ENCODE measurements at places on chromosomes 11 and 22. TPM values are rescaled to one million over a fixed set of nuclear protein-coding genes. Genes with fewer than 3 reads are reported as not detected.

DNA sequence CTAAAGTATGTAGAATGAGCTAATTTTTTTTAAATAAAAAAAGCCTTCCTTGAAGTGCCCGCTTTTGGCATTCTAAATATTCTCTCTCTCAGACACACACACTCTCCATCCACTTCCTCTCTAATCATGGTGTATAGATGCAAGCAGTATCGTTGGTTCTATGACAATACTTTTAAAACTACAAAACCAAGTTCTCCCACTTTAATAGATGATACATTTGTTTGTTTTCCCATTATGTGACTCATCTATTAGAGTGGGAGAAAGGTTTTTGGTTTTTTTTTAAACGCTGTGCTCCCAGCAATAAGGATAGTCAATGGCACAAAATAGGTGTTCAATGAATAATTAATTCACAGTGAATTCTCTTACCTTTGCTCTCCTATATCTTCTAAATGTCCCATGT lies 44.6 kb downstream of the FZD4 start:
- H3K27ac ChIP-seq = no peak overlapping the region
- DNase-seq = no peak
- H3K4me3 ChIP-seq = no peak overlapping the region
- H3K4me1 ChIP-seq = no peaks in the 10 kb centered on the region
- no peaks in the 10 kb centered on the region for H3K36me3 ChIP-seq

- H3K4me1 ChIP-seq = no peaks in the 10 kb centered on the region
- DNase-seq = no peak
- H3K4me3 ChIP-seq = no peak overlapping the region
- peaks cover 2% of the 10 kb centered on the region for H3K36me3 ChIP-seq
Observed at GRCh38 chr22:45212306-45212709, 28.4 kb downstream of the KIAA0930 start.

DNA sequence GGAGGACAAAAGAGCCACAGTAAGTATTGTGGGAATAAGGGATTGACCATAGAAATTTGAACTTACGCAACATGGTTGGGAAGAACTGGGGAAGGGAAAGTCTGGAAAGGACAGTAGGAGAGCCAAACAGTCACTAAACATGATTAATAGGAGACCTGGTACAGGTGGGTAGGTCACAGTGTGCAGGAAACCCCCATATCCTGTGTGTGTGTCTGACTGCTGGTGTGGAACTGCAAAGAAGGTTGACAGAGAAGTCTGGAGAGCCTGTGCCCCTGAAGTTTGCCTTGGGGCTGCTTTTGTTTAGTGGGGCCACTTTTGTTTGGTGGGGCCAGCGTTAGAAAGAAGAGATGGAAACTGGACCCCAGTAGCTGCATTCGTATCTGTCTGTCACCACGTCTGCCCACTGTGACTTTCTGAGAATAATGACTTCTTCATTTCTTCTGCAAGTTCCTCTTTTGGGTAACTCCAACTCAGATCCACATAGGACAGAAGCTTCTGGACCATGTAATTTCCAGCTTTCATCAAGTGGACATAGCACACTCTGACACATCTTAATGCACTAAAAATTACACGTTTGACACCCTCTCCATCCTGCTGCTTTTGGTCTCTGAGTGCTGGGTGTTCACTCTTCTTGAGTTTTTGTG lies 126.8 kb upstream of the RAG2 start:
- H3K27me3 ChIP-seq = peaks cover 4% of the 10 kb centered on the region
- no peak for DNase-seq
- H3K4me1 ChIP-seq = no peaks in the 10 kb centered on the region
- no peak overlapping the region for H3K27ac ChIP-seq
- H3K4me3 ChIP-seq = no peak overlapping the region

- H3K4me1 ChIP-seq = no peaks in the 10 kb centered on the region
- H3K27me3 ChIP-seq = peaks cover 4% of the 10 kb centered on the region
- no peak for DNase-seq
- H3K4me3 ChIP-seq = no peak overlapping the region
- no peak overlapping the region for H3K27ac ChIP-seq
Observed at GRCh38 chr11:132866783-132867545, 665.3 kb downstream of the OPCML start.

Gene OR8A1
- total RNA-seq = not detected

- H3K36me3 ChIP-seq = no peaks in the 10 kb centered on the region
- H3K4me3 ChIP-seq = no peak overlapping the region
- no peak for DNase-seq
- H3K4me1 ChIP-seq = no peaks in the 10 kb centered on the region
- H3K27me3 ChIP-seq = peaks cover 3% of the 10 kb centered on the region
- H3K27ac ChIP-seq = no peak overlapping the region
Observed at GRCh38 chr11:12631651-12632050, 42.6 kb upstream of the TEAD1 start.
